ENCODE measurements at places on chromosomes 2 and 18. TPM values are rescaled to one million over a fixed set of nuclear protein-coding genes. Genes with fewer than 3 reads are reported as not detected.

ADCY3 gene
- total RNA-seq = 35.6 TPM

GLI2 gene
- total RNA-seq = 0.25 TPM

DNA sequence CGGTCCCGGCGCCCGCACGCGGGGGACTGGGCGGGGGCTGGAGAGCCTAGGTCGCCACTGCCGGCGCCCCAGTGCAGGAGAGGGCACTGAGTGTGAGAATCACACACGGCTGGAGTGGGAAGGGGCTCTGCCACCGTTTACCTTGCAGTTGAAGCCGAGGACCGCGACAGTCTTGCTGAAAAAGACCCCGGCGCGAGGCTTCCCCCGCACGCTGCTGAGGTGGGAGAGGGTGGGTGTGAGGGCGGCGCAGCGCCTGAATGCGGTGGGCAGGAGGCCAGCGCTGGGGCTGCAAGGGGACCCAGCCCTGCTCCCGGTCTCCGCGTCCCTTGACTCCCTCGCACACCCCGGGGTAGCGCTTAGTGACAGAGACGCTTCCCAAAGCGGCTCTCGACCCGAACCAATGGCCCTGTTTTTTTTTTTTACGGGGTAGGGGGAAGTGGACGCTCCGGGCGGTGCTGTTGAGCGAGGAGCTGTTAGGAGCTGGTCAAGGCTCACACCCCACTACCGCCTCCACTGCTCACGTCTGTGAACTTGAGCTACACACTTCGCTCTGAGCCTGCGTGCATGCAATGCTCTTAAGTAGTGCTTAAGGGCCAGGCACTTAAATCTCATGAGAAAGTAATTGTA, 794 bp downstream of the NOTO start:
- no peak for DNase-seq

DNA sequence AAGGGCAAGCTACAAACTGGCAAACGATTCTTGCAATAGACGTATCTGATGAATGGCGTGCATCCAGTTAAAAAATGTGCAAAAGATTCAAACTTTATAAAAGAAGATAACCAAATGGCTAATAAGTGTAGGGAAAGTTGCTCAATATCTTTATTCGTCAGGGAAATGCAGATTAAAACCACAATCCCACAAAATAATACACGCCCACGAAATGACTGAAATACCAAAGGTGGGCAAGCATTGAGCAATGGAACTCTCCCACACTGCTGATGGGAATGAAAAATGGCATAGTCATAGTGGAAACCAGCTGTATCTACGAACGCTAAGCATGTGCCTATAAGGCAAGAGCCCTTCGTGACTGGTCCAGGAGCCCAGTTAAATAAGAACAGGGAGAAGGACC, 168.6 kb upstream of the SIX2 start:
- no peak for DNase-seq

DNA sequence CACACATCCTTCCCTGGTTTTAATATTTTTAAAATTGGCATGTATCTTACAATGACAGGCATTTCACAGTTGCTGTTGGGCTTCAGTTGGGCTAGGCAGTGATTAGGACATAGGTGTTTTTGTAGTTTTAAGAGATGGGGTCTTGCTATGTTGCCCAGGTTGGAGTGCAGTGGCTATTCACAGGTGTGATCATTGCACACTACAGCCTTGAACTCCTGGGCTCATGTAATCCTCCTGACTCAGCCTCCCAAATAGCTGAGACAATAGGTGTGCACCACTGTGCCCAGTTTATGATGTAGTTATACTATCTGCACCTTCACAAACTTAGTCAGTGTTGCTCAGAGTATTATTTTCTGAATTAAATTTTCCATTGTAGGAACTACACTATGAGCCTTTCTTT, 43.3 kb downstream of the PCARE start:
- no peak for DNase-seq

DNA sequence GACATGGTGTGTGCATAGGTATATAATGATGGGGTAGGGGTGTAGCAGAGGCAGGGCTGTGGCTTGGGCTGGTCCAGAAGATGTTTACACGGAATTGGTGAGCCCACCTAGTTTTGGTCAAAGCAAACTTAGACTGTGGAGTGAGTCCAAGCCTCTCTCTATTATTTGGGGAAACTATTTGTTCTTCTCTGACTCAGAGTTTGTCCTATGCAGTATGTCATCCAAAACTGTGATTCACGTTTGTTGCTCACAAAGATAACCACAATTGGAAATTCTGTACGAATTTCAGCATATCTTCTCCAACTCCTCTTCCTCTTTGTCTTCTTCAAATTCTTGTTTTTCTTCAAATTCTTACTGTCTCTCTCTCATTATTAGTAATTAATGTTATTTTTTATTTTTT, 292.9 kb downstream of the XIRP2 start:
- DNase-seq = no peak

DNA sequence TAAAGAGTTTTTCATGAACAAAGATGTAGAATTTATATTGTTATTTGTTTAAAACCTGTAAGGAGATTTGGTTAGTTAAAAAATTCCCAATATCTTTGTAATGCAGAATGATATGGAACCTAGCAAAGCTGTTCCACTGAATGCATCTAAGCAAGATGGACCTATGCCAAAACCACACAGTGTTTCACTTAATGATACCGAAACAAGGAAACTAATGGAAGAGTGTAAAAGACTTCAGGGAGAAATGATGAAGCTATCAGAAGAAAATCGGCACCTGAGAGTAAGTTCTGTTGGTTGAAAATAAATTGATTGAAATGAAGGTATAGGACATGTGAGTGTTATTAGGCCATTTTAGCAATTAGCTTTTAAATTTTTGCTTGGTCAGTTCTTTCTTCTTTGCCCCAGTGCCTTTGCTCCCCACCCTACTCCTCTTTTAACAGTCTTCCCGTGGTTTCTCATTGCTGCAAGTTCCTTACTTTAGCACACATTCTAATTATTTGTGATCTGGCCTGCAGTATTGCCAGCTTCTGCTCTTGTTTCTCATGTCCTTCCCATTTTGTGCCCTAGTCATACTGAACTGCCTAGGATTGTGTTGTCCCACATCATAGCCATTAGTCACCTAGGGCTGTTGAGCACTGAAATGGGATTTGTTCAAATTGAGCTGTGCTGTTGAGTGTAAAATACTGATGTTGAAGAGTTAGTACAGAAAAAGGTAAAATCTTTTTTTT, 36.6 kb downstream of the VAPA start:
- DNase-seq = no peak
